ENCODE measurements at places on chromosomes 11 and 22.

GRCh38 chr11:84969103-84969502 lies 658.0 kb downstream of the DLG2 start:
- DNase-seq = no peak

- DNase-seq = no peak
Measured at GRCh38 chr11:123429336-123429735, 733 bp upstream of the GRAMD1B start.

DNA sequence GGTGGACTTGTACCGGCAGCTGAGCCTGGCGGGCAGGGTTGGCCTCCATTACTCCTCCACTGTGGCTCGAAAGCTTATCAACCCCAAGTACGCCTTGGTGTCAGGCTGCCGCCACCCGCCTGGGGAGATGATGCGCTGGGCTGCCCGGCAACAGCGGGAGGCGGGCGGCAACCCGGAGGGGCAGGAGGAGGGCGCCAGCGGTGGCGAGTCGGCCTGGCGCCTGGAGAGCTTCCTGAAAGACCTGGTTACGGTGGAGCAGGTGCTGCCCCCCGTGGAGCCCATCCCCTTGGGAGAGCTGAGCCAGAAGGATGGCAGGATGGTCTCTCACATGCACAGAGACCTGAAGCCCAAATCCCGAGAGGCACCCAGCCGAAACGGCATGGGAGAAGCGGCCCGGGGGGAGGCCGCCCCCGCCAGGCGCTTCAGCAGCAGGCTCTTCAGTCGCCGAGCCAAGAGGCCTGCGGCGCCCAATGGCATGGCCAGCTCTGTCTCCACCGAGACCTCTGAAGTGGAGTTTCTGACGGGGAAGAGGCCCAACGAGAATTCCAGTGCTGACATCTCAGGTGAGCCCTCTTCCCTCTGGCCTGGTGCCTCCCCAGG lies 26.7 kb downstream of the FAM83F start:
- peak; percentile 66 for DNase-seq

GRCh38 chr11:23585416-23586104 lies 725.3 kb upstream of the CCDC179 start:
- DNase-seq = no peak

GRCh38 chr22:38141217-38141973 lies 30.9 kb upstream of the BAIAP2L2 start:
- DNase-seq = no peak

DNA sequence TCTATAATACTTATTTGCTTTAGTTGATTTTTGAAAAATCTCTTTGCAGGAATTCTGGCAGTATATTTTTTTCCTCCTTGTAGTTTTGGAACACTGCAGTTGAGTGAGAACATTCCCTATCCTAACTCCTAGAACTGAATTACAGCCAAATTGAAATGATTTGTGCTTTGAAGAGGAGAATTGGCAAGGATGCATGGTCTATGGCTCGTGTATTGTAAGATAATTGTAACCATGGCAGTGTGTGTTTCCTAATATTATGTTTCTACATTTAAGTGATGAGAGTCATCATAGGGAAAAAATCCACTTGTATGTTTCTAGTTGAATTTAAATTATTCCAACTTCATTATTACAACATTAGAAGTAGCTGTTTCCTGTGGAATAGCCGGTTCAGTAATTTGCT lies 80.9 kb upstream of the MYO18B start:
- DNase-seq = no peak

- DNase-seq = no peak
Measured at GRCh38 chr11:88849368-88849767, 216.4 kb downstream of the GRM5 start.
